Fibroblast of pulmonary artery (primary cell): ENCODE measurements at places on chromosomes 3 and 15.

DNA sequence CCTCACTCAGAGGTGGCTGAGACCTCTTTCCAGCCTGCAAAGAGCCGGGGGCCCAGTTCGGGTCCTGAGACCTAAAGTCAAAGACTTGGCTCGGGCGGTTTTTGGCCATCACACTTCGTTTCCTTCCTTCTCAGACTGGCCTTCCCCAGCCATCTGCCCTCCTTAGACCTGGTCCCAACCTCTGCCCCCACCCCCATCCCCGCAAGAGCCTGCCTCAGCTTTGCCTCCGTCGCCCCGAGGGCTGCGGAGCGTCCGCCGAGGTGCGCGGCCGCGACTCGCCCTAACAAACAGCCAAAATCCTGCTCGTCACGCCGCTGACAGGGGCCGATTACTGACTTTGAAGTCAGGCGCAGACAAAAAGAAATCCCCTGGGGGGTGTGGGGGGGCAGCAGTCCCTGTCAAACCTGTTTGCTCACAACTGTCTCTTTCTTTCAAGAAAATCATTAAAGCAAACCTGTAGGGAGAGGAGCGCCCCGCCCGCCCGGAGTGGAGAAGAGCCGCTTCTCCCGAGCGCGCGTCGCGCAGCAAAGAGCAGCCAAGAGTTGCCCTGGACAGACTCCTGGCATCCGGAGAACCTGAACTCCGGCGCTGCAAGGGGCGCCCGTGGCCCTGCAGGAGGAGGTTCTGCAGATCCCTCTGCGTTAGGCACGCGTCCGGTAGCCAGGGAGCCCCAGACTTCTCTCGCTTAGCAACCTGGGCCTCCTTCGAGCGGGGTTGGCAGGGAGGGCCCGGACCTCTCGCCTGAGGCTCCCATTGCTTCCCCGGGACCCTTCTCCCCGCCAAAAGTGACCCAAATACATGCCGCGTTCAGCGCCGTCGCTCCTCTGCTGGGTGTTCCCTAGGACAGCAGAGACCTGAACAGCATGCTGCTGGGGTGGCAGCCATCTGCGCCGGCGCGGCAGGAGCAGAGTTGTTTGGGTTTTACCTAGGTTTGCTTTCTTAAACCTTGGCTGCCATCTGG lies 4.5 kb downstream of the SOX14 start:
- no peak for DNase-seq

DNA sequence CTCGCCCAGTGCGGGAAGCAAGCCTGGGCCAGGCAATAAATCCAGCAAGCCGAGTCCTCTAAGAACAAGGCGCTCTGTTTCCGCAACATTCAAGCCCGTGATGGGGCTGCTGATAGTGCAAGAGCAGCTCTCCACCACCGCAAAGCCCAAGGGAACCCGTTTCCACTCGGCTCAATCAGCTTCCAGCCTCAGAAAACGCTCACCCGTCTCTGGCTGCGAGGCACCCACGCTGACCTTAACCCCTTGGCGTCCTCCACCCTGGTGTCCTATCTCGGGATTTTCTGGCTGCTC lies 17.8 kb downstream of the SPATA12 start:
- DNase-seq = peak; percentile 60

- DNase-seq = no peak
Measured at GRCh38 chr3:158712443-158712842, 19.8 kb downstream of the RARRES1 start.

- peak; percentile 32 for DNase-seq
Measured at GRCh38 chr3:133278260-133279043, 121.4 kb upstream of the BFSP2 start.

DNA sequence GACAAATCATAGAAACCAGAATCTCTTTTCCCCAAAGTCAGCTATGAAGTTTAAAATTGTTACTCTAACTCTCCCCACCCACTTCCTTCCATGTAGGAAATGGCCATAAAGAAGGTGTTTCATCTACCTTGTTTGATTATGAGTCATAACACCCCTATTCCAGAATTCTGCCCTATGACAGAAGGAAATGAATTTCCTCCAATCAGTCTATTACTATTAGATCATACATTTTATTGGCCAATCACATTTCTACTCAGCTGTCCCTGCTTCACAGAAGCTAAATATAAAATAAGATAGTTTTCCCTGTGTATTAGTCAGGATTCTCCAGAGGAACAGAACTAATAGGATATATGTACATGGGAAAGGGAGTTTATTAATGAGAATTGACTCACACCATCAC lies 102.1 kb downstream of the TGFBR2 start:
- DNase-seq = no peak

DNA sequence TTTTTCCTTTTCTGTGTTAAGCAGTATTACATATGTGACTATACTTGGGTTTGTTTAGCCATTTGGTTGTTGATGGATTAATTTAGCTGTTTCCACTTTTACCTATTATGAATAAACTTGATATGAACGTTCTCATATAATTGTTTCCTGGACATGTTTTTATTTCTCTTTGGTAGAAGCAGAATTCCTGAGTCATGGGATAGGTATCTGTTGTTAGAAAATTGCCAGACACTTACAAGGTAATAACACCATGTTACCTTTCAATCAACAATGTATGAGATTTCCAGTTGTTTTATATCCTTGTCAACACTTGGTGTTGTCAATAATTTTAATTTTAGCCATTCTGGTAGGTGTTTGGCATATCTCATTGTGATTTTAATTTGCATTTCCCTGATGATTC lies 475.4 kb downstream of the IGSF11 start:
- DNase-seq = no peak

DNA sequence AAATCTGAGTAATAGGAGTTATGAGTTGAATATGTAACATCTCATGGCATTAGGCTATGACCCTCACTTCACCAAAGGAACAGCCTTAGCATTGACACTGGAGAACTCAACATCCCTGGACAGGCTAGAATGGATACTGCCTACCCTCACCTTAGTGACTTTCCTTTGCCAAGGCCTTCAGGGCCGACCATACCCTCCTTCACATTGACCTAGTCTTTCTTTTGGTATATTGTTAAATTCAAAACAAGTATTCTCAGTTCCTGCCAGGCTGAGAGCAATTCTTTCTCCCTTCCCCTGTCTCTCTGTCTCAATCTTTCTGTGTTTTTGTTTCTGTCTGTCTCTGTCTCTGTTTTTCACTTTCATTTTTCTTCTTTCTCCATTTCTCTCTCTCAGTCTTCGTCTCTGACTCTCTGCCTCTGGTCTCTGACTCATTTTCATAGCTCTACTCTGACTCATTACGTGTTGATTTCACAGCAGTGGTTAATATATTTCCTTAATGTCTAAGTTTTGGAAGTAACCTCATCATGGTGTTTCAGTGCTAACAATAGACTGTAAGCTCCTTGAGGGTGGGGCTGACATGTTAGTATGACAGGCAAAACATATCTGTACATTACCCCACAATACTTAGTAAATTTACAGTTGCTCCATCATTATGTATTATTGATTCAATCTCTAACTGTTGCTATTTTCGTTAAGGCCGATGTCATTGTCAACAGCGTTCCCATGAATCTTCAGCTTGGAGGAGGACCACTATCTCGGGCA lies 32.5 kb downstream of the PARP15 start:
- DNase-seq = peak; percentile 78

GRCh38 chr3:181629711-181630110 lies 82.0 kb upstream of the SOX2 start:
- DNase-seq = no peak

- DNase-seq = no peak
Measured at GRCh38 chr3:62007036-62007435, 366.3 kb downstream of the FEZF2 start.
